ENCODE measurements at places on chromosomes 4 and X.

GRCh38 chr4:14184265-14184664, 556.7 kb upstream of the BOD1L1 start:
- peak; percentile 75 for DNase-seq

- no peak for DNase-seq
These were observed 6.0 kb downstream of the GRIA3 start for GRCh38 chrX:123190096-123190495.

GRCh38 chrX:47204970-47205369, 11.3 kb downstream of the UBA1 start:
- no peak for DNase-seq

GRCh38 chr4:105555409-105555808, 3.0 kb downstream of the ARHGEF38 start:
- DNase-seq: no peak

DNA sequence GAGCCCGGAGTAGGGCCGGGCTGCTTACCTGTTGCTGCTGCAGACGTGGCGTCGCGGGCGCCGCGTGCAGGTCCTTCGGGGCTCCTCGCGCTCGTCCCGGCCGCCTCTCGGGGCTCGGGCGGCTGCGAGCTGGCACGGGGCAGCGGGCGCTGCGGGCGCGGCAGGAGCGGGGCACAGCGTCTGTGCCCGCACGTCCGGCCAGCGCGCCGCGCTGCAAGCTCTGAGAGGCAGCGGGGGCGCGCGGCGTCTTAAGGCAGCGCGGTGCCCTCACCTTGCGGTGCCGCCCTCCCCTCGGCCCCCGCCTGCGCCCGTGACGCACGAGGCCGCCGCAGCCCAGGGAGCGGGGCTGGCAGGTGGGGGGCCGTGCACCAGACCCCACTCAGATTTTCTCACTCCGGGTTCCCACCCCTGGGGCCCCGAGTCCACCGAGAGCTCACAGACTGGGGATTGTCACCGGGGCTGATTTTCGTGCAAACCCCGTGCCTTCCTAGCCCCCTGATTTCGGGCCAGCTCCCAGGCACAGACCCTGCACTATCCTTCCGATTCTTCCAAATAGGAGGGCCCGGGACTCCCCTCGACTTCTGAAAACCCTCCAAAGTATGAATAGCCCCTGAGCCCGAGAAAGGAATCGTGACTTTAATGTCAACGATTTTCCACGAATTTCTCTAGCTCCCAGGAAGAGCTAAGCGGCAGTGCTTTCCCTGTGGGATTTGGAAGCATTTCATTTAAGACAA, at the start of gene GPR101:
Gene GPR101 (minus strand): TSS at position 222 of the 734 bp plus-strand sequence. CDS start 2,321 bp downstream, outside the sequence.
- no peak for DNase-seq

GRCh38 chr4:152780267-152780778, 569 bp downstream of the ARFIP1 start:
- DNase-seq: no peak

DNA sequence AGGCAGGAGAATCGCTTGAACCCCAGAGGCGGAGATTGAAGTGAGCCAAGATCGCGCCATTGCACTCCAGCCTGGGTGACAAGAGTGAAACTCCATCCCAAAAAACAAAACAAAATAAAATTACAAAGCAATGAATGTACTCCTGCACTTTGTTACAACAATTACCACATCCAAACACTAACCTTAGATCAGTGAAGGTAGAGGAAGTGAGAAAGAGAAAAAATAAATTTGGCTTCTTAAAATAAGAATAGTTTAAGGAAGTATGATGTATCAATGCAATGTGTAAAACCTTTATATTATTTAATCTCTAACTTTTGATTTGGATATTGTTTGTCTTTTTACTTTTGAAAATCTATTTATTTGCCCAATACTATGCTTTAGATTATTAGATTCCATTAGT, 21.7 kb upstream of the CSN1S1 start:
- DNase-seq: no peak

GRCh38 chrX:103999234-103999633, 14.3 kb downstream of the H2BW1 start:
- DNase-seq: no peak

DNA sequence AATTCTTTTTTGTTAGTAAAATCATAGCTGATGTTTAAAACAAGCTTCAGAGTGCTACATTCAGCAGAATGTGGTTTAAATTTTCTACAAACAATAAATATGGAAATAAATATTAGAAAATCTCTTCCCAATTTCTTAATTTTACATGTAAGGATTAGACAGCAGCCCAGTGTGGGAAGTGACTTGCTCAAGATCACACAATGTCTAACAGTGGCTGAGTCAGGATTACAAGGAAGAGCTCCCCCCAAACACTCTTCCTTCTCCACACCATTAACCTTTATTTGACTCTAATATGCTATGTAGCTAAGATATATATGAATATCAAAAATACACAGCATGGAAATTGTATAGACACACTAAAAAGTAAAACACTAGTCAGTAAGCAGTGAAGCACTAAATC, 59.5 kb downstream of the SLC10A7 start:
- DNase-seq: no peak

- DNase-seq: no peak
These were observed 7.8 kb downstream of the TIGD2 start for GRCh38 chr4:89119166-89119565.

DNA sequence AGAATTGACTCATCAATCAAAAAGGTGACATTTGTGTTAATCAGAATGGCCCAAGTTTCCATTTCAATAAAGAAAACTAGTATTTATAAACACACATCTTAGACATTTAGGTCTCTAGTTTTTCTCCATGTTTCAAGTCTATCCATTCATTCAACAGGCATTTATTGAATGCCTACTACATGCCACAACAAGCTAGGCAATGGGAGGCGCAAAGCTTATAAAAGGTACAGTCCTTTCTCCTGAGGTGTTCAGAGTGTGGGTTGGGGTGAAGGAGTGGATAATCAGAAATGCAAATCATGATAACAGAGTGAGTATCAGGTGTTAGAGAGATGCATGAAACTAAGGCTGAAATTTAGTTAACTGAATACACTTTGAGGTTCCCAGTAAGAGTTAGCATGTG, 78.0 kb downstream of the HCCS start:
- DNase-seq: no peak

DNA sequence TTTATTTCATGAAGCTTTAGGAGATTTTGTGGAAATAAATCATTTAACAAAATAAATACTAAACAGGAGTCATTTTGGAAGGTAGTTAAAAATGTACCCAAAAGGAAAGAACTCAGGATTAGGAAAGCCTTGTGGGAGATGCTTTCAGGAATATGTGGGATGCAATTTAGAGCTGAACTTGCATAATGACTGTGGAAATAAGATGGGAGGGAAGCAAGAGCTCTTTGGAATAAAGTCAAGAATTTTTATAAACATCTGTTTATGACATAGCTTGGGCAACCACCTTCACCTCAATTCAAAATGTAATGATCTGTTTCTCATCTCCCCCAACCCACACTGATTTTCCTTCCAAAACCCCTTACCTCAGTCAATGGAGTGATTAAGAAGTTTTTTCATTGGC, 623.8 kb downstream of the FAT4 start:
- no peak for DNase-seq

GRCh38 chr4:85147481-85148076, 181.1 kb upstream of the WDFY3 start:
- DNase-seq: peak; percentile 62

DNA sequence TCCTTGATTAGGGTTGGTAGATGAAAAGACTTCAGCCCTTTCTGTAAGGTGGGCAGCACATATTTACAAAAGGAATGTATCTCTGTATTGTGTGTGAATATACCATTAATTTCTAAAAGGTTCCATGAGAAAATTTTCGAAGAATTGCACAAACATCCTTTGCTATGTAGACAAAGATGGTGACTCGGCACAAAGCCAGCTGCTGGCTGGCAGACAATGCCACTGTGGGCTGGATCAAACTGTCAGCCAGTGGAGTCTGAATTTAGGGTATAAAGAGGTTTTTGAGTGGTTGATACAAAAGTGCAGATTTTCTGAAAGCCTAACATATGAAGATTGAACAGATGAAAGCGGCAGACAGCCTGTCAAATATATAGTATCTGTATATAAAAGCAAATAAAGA, 5.6 kb upstream of the TXK start:
- DNase-seq: no peak

- DNase-seq: no peak
These were observed 558.2 kb upstream of the DIPK2B start for GRCh38 chrX:45758738-45759397.

- DNase-seq: no peak
These were observed 86.0 kb upstream of the PGRMC2 start for GRCh38 chr4:128373628-128374027.

- no peak for DNase-seq
These were observed 56.8 kb downstream of the JADE1 start for GRCh38 chr4:128866269-128866668.

DNA sequence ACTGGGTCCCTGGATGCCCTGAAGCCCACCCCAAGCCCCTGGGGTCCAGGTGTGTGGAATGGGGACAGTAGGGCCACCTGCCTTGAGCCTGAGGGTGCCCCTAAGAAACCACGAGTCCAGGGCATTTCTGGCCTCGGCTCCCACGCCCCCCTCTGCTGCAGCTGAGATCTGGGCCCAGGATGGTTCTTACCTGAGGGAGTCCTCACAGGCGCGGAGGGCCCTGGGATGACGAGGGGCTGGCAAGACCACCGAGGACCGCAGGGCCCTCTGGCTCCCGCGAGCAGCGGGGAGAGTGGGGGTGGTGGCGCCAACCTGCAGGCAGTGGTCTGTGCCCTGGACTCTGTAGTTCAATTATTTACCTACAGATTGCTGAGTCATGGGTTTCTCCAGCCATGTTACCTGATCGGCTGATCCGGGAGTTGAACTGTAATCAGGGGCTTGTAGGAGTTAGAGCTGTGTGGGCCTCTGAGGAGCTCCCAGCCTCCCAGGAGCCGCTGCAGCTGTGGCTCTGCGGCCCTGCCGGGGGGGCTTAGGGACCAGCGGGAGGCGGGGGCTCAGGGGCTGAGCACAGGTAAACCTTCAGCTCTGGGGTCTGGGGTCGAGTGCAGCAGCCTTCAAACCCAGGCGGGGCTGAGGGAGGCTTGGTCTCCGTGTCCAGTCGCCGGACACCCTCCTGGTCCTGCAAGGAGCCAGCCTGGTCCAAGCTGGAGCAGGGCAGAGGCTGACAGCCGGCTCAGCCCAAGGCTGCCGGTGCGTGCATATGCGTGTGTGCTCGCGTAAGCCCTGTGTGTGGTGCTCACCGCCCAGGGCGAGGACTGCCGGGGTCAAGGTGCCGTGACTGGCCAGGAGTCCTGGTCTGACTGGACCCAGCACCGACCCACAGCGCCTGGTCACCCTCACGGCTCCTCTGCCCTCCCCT, at the start of gene SLC26A1:
Gene SLC26A1 (minus strand): TSS at position 294 of the 919 bp plus-strand sequence. CDS start 1,701 bp downstream, outside the sequence.
- DNase-seq: no peak

GRCh38 chr4:103410386-103410785, 212.2 kb upstream of the CENPE start:
- DNase-seq: no peak

GRCh38 chrX:6761251-6761650, 226.3 kb upstream of the VCX3A start:
- DNase-seq: no peak

DNA sequence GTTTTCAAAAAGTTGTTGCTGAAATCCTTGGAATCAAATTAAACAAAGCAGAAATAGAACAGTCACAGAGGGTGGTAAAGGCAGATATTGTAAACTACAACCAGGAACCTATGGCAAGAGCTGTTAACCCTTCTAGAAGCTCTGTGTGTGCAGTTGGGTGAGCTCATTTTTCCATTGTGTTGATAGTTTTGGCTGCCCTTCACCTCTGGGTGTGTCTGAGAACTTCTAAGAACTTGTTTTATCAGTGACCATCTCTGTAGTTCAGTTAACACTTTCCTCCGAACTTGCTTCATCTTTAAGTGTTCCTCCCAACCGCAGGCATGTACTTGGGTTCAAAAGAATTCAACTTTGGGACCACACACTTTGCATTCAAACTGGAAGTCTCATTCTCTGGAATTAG, 32.7 kb downstream of the RBMX start:
- DNase-seq: no peak

GRCh38 chrX:54473993-54474859, 21.8 kb downstream of the FGD1 start:
- no peak for DNase-seq

- DNase-seq: no peak
These were observed 294.6 kb upstream of the STS start for GRCh38 chrX:6852869-6853268.

DNA sequence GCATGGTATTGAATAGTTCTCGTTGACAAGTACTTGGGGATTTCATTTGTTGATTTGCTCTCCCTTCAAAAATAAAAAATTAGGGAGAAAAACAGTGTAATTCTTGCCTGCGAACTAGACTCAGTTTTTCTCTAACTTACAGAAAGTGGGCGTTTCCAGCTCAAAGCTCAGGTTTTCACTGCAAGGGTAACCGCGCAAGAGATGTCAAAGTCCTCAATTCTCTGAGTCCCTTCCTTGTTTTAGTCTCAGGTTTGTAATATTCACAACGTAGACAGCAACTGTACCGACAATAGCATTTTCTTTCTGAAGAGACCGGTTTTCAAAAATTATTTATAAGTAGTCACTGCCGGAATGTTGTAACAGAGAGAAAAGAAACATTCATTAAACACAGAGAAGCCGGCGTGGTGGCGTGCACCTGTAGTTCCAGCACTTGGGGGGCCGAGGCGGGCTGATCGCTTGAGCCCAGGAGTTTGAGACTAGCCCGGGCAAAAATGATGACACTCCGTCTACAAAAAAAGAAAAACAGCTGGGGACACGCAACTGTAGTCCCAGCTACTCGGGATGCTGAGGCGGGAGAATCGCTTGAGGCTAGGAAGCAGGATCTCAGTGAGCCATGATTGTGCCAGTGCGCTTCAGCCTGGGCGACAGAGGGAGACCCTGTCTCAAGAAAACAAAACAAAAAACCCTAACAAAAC, 774 bp downstream of the ZCCHC4 start:
- no peak for DNase-seq

GRCh38 chr4:147768113-147768512, 36.2 kb downstream of the ARHGAP10 start:
- no peak for DNase-seq

DNA sequence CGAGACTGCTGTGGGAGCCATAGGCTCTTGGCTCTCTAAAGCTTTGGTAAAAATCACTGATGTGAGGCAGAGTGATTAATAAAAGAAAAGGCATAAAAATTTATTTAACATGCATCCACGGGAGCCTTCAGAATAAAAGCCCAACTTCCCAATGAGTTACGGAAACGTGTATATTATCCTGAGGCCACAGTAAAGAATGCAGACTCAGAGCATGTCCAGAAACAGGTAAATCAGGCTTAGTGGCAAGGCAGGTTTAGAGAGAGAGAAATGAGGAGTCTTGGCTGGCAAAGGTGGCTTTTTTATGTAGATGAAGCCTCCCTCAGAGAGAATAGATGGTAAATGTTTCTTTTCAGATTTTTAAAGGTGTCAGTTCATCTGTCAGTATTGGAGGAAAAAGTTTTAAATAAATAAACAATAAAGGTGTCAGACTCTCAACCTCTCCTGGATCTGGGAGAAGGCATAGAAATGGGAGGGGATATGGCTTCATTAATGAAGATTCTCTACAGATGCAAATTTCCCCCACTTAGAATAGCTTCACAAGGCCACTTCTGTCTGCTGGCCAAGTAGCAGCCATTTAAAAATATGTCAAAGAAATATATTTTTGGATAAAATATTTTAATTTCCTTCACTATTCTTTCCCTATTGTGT, 24.0 kb downstream of the C4orf51 start:
- DNase-seq: no peak
